ENCODE measurements at places on chromosomes 12 and 14.

GRCh38 chr14:52640137-52640536, 55.2 kb downstream of the ERO1A start:
- no peak for DNase-seq

DNA sequence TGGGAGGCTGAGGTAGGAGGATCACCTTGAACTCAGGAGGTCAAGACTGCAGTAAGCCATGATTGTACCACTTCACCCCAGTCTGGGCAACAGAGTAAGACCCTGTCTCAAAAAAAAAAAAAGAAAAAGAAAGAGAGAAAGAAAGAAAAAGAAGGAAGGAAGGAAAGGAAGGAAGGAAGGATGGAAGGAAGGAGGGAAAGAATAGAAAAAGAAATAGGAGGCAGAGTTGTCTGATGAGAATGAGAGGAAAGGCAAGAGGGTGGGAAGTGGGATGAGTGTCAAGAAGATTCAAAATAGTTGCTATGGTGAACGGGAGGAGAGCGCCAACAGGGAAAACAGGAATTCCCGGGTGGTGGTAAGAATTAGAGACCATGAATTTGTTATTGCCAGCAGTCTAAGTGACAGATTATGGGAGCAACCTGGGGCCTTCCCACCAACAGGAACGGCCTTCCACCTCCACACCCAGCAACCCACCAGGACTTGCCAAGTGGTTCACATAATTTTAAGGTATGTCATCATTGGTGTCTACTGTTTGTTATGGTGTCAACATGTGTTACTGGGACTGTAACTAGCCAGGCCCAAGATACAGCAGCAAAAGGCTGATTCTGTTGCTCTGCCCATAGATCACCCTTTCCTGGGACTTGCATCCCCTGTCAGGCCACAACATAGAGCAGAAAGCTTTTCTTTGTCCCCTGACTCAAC, 36.1 kb upstream of the C12orf76 start:
- no peak for DNase-seq

DNA sequence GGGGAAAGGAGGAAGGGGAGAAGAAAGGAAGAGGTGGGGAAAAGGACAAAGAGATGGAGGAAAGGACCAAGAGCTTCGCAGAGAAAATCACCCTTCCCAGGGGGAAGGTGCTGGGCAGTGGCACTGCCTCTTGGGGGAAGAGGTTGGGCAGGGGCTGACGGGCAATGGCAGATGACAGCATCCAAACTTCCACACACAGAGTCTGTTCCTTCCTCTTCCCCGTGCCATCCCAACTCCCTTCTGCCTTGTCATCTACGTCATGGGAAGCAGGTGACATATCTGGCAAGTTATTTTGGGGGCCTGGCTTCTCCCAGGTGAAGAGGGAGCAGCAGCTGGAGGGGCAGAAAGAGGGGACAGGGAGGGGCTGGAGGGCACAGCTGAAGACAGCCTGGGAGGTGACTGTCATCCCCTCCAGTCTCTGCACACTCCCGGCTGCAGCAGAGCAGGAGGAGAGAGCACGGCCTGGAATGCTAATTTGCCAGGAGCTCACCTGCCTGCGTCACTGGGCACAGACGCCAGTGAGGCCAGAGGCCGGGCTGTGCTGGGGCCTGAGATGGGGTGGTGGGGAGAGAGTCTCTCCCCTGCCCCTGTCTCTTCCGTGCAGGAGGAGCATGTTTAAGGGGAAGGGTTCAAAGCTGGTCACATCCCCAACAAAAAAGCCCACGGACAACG, 43.9 kb upstream of the IQSEC3 start:
- DNase-seq = no peak

- no peak for DNase-seq
Measured at GRCh38 chr12:58566599-58566998, 353.7 kb downstream of the LRIG3 start.

- DNase-seq = no peak
Measured at GRCh38 chr12:6829536-6830220, 1.5 kb downstream of the P3H3 start.

DNA sequence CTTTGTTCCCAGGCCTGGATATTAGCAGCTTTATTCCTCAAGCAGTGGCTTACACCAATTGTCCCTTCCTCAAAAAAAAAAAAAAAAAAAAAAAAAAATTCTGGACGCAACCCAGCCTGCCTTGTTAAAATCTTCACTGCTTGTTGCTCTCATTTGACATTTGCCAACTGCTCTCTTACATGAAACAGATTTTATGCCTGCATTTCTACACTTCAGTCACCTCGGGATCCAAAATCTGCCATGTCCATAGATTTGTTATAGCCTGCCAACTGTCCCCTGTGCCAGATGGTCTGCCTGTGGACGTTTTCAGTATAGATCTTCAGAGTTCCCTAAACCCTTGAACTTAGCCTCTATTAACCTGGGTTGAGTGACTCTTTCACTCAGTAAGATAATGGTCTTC, 651.5 kb downstream of the FSCB start:
- no peak for DNase-seq

Data from stimulated activated CD8-positive, alpha-beta memory T cell treated with anti-CD3 and anti-CD28 coated beads, Interleukin-12 subunit alpha, Interleukin-12 subunit beta, amount 100 ng/mL, for 4 hours (primary cell).